Left ventricle myocardium inferior (tissue), 1 donor: ENCODE measurements at places on chromosomes 5 and 9. TPM values are rescaled to one million over a fixed set of nuclear protein-coding genes. Genes with fewer than 3 reads are reported as not detected.

Gene LECT2
- total RNA-seq: not detected

DNA sequence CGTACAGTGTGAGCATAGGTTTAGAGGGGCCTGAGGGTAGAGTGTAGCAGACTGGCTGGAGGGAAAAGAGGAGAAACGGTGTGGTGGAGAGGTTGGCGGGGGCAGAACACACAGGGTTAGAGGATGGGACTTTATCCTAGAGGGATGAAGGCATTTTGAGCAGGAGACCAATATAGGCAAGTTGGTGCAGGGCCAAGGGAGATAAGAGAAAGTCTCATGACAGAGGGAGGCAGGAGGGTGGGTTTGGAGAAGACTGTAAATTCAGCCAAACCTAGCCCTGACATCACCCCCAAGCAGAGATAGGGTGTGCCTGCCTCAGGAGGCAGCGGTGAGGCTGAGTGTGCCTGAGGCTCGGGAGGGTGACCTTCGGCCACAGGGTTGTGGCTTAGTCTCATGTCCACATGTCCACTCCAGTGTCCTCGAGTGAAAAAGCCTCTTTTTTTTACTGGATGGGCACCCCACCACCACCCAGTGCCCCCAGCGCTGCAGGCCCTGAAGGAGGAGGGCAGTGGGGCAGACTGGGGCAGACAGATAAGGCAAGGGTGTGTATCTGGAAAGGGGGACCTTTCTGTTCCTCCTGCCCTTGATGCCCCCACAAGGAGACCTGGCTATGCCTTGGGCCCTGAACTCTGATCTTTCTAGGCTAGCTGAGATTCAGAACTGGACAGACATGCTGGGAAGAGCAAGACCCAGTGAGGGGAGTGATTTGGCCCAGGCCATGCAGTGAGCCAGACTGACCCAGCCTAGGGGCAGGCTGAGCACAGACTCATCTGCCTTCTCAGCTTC, 108.7 kb downstream of the RGS3 start:
- H3K36me3 ChIP-seq: no peaks in the 10 kb centered on the region
- no peaks in the 10 kb centered on the region for H3K27me3 ChIP-seq

Gene FEM1C
- total RNA-seq: 59.3 TPM

- H3K27me3 ChIP-seq: no peaks in the 10 kb centered on the region
- H3K4me3 ChIP-seq: no peak overlapping the region
- no peaks in the 10 kb centered on the region for H3K36me3 ChIP-seq
- H3K27ac ChIP-seq: no peak overlapping the region
These were observed 204.2 kb upstream of the PTGER4 start for GRCh38 chr5:40475561-40475960.

Gene ROPN1L
- total RNA-seq: 0.38 TPM

GRCh38 chr5:172559004-172559932, 81.8 kb upstream of the NEURL1B start:
- no peaks in the 10 kb centered on the region for H3K27me3 ChIP-seq
- H3K36me3 ChIP-seq: no peaks in the 10 kb centered on the region
- peaks cover 48% of the 10 kb centered on the region for H3K4me1 ChIP-seq
- H3K27ac ChIP-seq: peak overlapping the region; percentile 87
- peak overlapping the region; percentile 41 for H3K4me3 ChIP-seq
- peak; percentile 71 for DNase-seq

Gene ADAMTS12
- total RNA-seq: 0.85 TPM

- no peaks in the 10 kb centered on the region for H3K36me3 ChIP-seq
- H3K4me3 ChIP-seq: no peak overlapping the region
- no peak for DNase-seq
- no peak overlapping the region for H3K27ac ChIP-seq
- no peaks in the 10 kb centered on the region for H3K27me3 ChIP-seq
These were observed 1.2 kb upstream of the C5orf63 start for GRCh38 chr5:127074466-127074865.

GRCh38 chr9:8338767-8339510, 539.4 kb upstream of the DMAC1 start:
- peaks cover 18% of the 10 kb centered on the region for H3K4me1 ChIP-seq
- no peak overlapping the region for H3K4me3 ChIP-seq
- no peak overlapping the region for H3K27ac ChIP-seq
- no peak for DNase-seq
- no peaks in the 10 kb centered on the region for H3K27me3 ChIP-seq

DNA sequence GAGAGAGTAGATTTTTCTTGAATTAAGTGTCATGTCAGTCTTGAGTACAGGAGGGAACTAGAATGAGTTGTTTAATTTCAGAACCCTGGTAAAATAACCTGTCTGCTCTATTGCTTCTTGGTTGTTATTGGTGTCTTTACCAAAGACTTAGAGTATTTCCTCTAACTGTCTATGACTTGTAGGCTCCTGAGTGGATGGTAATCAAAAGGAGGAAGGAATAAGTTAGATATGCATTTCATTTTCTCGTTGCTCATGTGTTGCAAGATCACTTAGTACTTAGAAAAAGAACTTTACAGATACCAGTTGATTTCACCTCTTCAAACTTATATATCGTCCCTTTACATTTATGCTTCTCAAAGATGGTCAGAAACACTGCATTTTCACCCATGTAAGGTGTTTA, 31.1 kb downstream of the UHRF2 start:
- no peak for DNase-seq
- peaks cover 69% of the 10 kb centered on the region for H3K4me1 ChIP-seq
- H3K27me3 ChIP-seq: no peaks in the 10 kb centered on the region
- H3K36me3 ChIP-seq: no peaks in the 10 kb centered on the region

DNA sequence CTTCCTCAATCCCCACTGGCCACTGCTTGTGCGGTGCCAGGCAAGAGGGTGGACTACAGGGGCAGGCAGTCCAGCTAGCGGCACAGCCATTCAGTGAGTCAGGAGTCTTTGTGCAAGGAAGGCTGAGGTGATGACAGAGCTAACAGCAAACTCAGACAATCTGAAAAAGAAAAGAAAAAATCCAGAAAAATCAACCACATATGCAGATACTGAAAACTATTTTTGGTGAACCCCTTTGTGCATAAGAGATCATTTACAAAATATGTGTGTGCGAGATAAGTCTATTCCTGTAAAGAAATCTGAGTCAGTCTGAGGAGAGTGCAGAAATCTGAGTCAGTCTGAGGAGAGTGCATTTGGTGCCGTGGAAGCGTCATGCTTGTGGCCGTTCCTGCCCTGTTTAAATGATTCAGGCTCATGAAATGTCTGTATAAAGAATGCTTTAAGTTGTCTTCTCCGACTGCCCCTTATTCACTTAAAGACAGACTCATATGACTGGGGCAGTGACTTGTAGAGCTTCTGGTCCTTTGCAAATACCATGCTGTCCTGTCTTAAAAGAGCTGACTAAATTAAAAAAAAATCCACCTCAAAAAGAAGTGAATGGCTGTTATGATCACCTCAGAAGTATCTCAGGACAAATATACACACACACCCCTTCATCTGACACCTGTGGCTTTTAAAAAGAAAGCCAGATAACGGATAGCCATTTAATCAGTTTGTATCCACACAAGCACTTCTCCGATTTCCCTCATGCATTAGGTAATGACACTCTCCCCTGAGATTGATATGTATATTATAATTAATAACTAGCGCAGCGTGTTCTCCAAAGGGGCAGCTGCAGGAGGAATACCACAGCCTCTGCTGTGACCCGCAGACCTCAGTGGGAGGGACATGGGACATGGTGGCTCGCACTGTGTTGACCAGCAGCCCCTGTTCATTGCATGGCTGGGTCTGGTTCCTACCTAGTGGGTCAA, 47.3 kb downstream of the TRIO start:
- DNase-seq: no peak
- H3K27me3 ChIP-seq: no peaks in the 10 kb centered on the region
- no peaks in the 10 kb centered on the region for H3K36me3 ChIP-seq
- peak overlapping the region; percentile 37 for H3K4me3 ChIP-seq
- peak overlapping the region; percentile 72 for H3K27ac ChIP-seq
- peaks cover 96% of the 10 kb centered on the region for H3K4me1 ChIP-seq

DNA sequence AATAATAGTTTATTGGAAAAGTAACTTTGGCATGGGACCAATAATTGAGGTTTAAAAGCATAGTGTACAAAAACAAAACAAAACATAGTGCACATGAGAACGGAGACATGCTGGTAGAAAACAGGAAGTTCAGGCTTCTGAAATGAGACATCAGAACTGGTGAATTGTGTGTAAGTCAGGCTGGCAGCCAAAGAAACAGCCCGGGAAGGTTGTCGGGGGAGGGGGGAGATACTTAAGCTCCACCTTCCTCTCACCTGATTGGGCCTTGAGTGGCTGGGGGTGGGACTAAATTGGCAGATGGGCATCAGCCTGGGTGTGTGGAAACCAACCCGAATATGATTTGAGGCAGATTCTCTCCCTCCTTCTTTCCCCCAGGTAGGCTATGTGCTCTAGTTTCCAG, 256.3 kb downstream of the SMARCA2 start:
- H3K27ac ChIP-seq: no peak overlapping the region
- no peaks in the 10 kb centered on the region for H3K27me3 ChIP-seq
- no peaks in the 10 kb centered on the region for H3K36me3 ChIP-seq
- H3K4me3 ChIP-seq: no peak overlapping the region

DNA sequence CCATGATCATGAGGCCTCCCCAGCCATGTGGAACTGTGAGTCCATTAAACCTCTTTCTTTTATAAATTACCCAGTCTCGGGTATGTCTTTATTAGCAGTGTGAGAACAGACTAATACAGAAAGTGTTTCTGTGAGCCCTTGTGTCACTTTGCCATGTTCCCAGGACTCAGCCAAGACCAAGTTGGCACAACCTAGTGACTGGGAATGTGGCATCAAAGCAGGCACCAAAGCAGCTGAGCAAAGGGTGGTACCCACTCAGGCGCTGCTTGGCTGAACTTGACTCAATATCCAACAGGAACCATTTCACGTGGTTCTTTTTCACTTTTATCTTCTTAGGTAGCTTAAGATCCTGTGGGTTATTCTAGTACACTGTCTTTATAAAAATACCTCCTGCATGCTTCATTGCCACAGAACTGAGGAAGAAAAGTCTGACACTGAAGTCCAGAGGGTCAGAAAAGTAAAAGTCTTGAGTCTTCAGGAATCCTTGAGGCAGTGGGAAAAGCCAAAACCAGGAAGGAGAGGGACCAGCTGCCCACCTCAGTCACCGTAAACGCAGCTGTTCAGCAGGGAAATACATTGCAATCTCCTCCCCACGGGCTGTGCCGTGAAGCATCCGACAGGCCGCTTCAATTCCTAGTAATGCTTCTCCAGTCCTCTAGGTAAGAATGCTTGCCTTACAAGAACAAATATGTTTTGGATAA, 90.5 kb upstream of the RETREG1 start:
- DNase-seq: no peak
- peaks cover 5% of the 10 kb centered on the region for H3K36me3 ChIP-seq
- no peak overlapping the region for H3K27ac ChIP-seq

- H3K27me3 ChIP-seq: no peaks in the 10 kb centered on the region
- no peak overlapping the region for H3K27ac ChIP-seq
- H3K4me1 ChIP-seq: peaks cover 67% of the 10 kb centered on the region
- no peak for DNase-seq
These were observed 44.2 kb downstream of the FGF1 start for GRCh38 chr5:142641711-142642110.

DNA sequence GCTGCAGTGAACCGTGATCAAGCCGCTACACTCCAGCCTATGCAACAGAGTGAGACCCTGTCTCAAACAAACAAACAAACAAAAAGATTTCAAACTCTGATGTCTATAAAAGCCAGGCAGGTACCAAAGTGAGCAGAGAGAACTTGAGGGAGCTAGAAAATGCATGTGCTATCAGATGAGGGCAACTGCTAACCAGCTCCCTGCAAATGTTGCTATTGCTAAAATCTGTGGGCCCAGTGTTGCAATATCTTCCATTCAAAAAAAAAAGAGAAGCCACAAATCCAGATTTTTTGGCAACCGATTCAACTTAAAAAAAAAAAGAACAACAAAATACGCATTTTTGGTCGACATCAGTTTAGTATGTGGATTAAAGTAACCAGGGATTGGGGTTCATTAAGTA, 5.5 kb downstream of the UBE2D2 start:
- DNase-seq: no peak
- peaks cover 89% of the 10 kb centered on the region for H3K4me1 ChIP-seq
- no peak overlapping the region for H3K4me3 ChIP-seq
- H3K27me3 ChIP-seq: no peaks in the 10 kb centered on the region

GRCh38 chr5:139494256-139494655, 11.7 kb upstream of the STING1 start:
- H3K36me3 ChIP-seq: no peaks in the 10 kb centered on the region
- no peak for DNase-seq
- H3K27me3 ChIP-seq: no peaks in the 10 kb centered on the region
- no peak overlapping the region for H3K27ac ChIP-seq

GRCh38 chr9:84235511-84235910, 105.0 kb downstream of the SLC28A3 start:
- no peak for DNase-seq
- no peaks in the 10 kb centered on the region for H3K27me3 ChIP-seq
- no peaks in the 10 kb centered on the region for H3K36me3 ChIP-seq
- H3K4me3 ChIP-seq: no peak overlapping the region
- H3K27ac ChIP-seq: no peak overlapping the region
- H3K4me1 ChIP-seq: peaks cover 8% of the 10 kb centered on the region
